HFFc6 (cell line): ENCODE measurements at places on chromosomes 12 and 14. TPM values are rescaled to one million over a fixed set of nuclear protein-coding genes. Genes with fewer than 3 reads are reported as not detected.

DNA sequence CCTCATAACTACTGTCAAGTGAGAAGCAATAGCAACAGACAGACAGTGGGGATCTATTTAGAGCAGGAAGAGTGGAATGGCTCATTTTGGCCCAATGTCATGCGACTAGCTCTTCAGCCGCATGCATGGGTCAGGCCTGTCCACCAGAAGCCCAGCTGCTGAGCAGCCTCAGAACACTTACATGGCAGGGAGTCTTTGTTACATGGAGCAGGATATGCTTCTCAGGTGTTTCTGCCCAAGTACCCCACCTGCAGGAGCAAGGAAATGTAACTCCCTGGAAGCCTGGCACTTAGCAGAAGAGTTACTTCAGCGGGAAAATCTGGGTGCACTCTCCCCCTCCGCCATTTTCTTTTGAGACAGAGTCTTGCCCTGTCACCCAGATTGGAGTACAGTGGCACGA, 73.5 kb upstream of the ARHGAP5 start:
- H3K4me1 ChIP-seq = peaks cover 19% of the 10 kb centered on the region
- H3K36me3 ChIP-seq = no peaks in the 10 kb centered on the region
- DNase-seq = no peak
- peaks cover 40% of the 10 kb centered on the region for H3K27me3 ChIP-seq
- no peak overlapping the region for H3K27ac ChIP-seq

DNA sequence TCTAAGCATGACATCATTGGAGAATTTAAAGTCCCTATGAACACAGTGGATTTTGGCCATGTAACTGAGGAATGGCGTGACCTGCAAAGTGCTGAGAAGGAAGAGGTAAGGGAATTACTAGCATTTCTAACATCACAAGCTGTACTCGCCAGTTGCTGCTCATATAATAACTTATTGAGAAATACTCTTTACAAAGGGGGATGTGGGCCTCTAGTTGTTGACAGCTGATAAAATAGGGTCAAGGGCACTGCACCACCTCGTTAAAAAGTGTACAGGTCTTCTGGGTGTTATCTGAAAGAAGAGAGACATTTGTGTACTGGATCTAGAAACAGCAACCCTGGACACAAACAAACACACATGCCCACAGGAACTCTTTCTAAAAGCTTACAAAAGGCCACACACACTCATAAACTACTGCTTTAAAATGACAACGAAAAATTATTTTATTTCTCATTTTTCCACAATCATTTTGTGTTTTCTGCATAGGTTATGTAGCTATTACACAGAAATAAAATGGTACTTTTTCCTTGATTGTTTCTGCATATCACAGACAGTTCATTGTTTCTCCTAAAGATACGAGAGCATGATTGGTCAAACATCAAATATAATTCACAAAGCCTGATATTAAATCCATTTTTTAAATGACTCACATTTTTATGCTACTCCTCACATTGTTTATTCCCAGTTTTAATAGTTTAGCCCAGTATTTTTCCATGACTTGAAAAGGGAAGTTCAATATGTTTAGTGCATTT, 391.1 kb downstream of the PAWR start:
- no peak overlapping the region for H3K4me3 ChIP-seq
- H3K4me1 ChIP-seq = peaks cover 26% of the 10 kb centered on the region
- H3K27ac ChIP-seq = no peak overlapping the region
- no peak for DNase-seq

The KRT77 gene
- total RNA-seq = not detected in 2 replicates

DNA sequence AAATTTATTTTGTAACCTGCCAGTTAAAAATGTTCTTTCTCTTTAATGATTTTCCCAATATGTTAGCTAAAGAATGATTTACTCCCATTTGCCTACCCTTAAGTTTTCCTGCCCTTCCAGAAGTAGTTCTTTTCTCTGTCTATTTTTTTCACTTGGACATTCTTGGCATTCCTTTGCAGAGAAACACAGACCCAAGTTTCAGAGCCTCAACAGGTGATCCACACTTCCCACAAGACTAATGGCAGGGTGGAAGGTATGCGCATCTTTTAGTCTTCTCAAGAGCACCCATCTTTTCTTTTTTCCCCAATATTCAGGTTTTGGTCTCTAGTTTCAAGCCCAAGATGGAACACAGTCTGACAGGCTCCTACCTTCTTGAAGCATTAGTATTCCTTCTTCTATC, 420.7 kb downstream of the ADAMTS20 start:
- H3K36me3 ChIP-seq = no peaks in the 10 kb centered on the region
- H3K27ac ChIP-seq = no peak overlapping the region
- H3K27me3 ChIP-seq = no peaks in the 10 kb centered on the region

The DIO2 gene
- 68.0 to 111 TPM (median 68.2 TPM) in 3 replicates for total RNA-seq

The CNTN1 gene
- total RNA-seq = not detected in 2 replicates

- no peak for DNase-seq
- peaks cover 29% of the 10 kb centered on the region for H3K4me1 ChIP-seq
Observed at GRCh38 chr14:72925815-72926291, 411 bp upstream of the DCAF4 start.

The SLC38A4 gene
- total RNA-seq = 10.9 to 12.7 TPM (median 11.1 TPM) in 3 replicates

The GALNT6 gene
- total RNA-seq = 68.2 to 91.1 TPM (median 82.9 TPM) in 3 replicates

The VWF gene
- total RNA-seq = 0.03 to 0.18 TPM (median 0.13 TPM) in 3 replicates

GRCh38 chr14:28966416-28967233, 200.0 kb downstream of the FOXG1 start:
- no peak overlapping the region for H3K27ac ChIP-seq
- no peaks in the 10 kb centered on the region for H3K27me3 ChIP-seq
- no peaks in the 10 kb centered on the region for H3K4me1 ChIP-seq
- H3K36me3 ChIP-seq = no peaks in the 10 kb centered on the region
- no peak overlapping the region for H3K4me3 ChIP-seq
- DNase-seq = no peak

GRCh38 chr12:118187751-118188435, 52.0 kb downstream of the PEBP1 start:
- peak overlapping the region; percentile 81 for H3K27ac ChIP-seq
- DNase-seq = peak; percentile 20
- H3K27me3 ChIP-seq = peaks cover 1% of the 10 kb centered on the region; the same call in 1 of the 2 replicates
- H3K4me1 ChIP-seq = peaks cover 61% of the 10 kb centered on the region
- H3K4me3 ChIP-seq = peak overlapping the region; percentile 91

DNA sequence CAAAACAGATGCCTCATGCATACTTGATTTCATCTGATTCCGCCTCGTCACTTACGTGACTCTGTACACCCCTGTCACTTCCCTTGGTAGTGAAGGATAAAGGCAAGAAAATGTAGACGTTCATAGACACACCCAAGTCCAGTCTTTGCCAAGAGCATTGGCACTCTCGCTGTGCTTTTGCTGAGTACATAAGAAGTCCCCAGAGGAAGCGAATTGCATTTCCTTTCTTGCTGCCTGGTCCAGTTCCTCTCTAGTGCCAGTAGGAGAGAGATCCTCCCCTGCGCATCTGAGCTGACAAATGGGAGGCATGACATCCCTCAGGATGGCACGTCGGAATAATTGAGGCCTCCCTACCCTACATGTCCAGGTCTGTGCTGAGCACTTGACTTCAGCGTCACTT, 21.3 kb upstream of the RIN3 start:
- peaks cover 29% of the 10 kb centered on the region for H3K4me1 ChIP-seq
- no peak overlapping the region for H3K4me3 ChIP-seq
- H3K27me3 ChIP-seq = peaks cover 5% of the 10 kb centered on the region
- H3K36me3 ChIP-seq = no peaks in the 10 kb centered on the region

DNA sequence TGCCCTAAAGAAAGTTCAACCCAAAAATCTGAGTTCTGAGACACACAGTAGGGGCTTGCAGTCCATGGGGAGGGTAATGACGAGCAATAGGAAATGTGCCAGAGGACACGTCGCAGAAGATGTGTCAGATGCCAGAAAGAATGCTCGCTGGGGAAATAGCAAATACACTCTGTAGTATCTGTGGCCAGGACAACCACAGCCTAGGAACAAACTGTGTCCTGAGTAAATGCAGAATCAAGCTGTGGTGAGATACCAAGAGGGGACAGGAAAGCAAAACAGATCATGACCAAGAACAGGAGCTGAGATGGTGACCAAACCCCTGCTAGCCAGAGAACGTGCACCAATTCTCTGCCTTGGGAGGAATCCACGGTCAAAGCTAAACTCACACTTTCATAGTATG, 9.1 kb downstream of the CRACR2A start:
- no peak overlapping the region for H3K4me3 ChIP-seq
- H3K27me3 ChIP-seq = peaks cover 21% of the 10 kb centered on the region
- no peaks in the 10 kb centered on the region for H3K4me1 ChIP-seq
- H3K36me3 ChIP-seq = no peaks in the 10 kb centered on the region

DNA sequence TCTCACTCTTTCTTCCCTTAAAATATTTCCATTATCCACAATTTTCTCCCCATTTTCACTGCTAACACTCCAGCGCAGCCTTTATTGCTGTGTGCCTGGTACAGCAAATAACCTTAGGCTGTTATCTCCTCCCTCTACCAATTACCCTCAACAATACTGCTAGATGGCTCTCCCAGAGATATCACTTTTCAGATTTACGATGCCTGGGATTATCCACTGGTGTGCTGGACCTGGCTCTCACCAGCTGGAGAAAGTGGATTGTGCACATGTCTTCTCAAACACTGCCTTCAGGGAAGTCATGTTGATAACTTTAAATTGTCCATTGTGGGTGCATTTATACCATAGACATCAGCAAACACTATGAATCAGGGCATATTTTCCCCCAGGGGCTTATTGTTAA, 101.9 kb upstream of the ADAMTS20 start:
- no peak overlapping the region for H3K4me3 ChIP-seq
- no peak for DNase-seq
- H3K27me3 ChIP-seq = no peaks in the 10 kb centered on the region
- no peaks in the 10 kb centered on the region for H3K36me3 ChIP-seq
- no peaks in the 10 kb centered on the region for H3K4me1 ChIP-seq

The RPS29 gene
- total RNA-seq = 802 to 1,164 TPM (median 1,160 TPM) in 3 replicates

The FIGNL2 gene
- total RNA-seq = not detected in 3 replicates

- no peak overlapping the region for H3K4me3 ChIP-seq
- H3K27me3 ChIP-seq = no peaks in the 10 kb centered on the region; the same call in 1 of the 2 replicates
- no peaks in the 10 kb centered on the region for H3K36me3 ChIP-seq
- no peak overlapping the region for H3K27ac ChIP-seq
- H3K4me1 ChIP-seq = no peaks in the 10 kb centered on the region
- DNase-seq = no peak
Observed at GRCh38 chr14:24688030-24688658, 54.2 kb upstream of the GZMB start.

- no peaks in the 10 kb centered on the region; the same call in 1 of the 2 replicates for H3K27me3 ChIP-seq
- H3K36me3 ChIP-seq = no peaks in the 10 kb centered on the region
- H3K4me1 ChIP-seq = no peaks in the 10 kb centered on the region
- no peak for DNase-seq
- no peak overlapping the region for H3K27ac ChIP-seq
- no peak overlapping the region for H3K4me3 ChIP-seq
Observed at GRCh38 chr12:128690641-128691040, 133.1 kb downstream of the SLC15A4 start.

- H3K27me3 ChIP-seq = no peaks in the 10 kb centered on the region
- no peak for DNase-seq
- H3K4me1 ChIP-seq = no peaks in the 10 kb centered on the region
- H3K36me3 ChIP-seq = no peaks in the 10 kb centered on the region; the same call in 1 of the 2 replicates
- H3K4me3 ChIP-seq = no peak overlapping the region
Observed at GRCh38 chr14:82502043-82502442, 968.4 kb upstream of the SEL1L start.

DNA sequence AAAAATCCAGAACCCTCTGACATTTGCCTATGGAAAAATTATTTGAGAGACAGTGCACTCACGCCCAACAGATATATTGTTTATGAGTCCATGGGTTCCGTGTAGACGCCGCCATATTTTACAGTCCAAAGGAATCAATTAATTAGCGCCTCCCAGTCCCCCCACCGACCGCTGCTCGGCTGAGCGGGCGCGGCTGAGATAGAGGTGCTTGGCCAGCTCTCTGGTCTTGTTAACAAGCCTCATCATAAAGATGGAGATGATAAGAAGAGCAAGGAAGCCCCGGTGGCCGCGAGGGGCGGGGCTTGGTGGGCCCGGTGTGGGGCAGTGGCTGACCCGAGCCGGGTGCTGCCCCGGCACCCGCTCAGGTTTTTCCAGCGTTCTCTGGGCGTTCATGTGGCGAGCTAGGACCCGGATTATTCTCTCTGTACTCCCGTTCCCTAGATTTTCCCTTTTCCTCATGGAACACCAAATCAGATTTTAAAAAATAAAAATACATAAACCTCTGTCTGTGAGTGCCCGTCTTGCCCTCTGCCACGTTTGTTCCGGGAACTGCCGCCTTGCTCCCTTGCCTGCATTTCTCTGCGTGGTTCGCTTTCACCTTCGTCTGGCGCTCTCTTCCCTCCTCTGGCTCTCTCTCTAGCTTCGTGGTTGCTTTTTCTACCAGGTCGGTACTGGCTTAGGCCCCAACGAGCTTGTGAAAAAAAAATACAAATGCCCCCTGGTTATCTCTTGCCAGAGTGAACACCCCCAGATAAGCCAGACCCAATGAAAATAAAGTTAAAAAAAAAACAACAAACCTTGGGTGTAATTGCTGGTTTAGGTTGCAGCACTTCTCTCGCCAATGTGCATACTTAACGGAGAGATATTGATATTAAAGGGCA, 9.0 kb downstream of the HOXC12 start:
- DNase-seq = no peak
- peaks cover 24% of the 10 kb centered on the region for H3K4me1 ChIP-seq
- H3K36me3 ChIP-seq = no peaks in the 10 kb centered on the region
- peak overlapping the region; percentile 81; the same call in 1 of the 2 replicates for H3K27ac ChIP-seq
